ENCODE measurements at places on chromosomes 16 and 17.

- no peak for DNase-seq
These were observed 5.3 kb downstream of the FAM234A start for GRCh38 chr16:239948-240277.

- no peak for DNase-seq
These were observed 21.3 kb downstream of the ZCCHC14 start for GRCh38 chr16:87471278-87472141.

GRCh38 chr17:27563532-27563931, 67.5 kb upstream of the LGALS9 start:
- DNase-seq, result no peak

GRCh38 chr16:46889942-46890300, 5.8 kb downstream of the GPT2 start:
- DNase-seq, result no peak

All from activated CD8-positive, alpha-beta memory T cell treated with anti-CD3 and anti-CD28 coated beads for 1 hour (primary cell).